ENCODE measurements at places on chromosomes 3 and 15.

DNA sequence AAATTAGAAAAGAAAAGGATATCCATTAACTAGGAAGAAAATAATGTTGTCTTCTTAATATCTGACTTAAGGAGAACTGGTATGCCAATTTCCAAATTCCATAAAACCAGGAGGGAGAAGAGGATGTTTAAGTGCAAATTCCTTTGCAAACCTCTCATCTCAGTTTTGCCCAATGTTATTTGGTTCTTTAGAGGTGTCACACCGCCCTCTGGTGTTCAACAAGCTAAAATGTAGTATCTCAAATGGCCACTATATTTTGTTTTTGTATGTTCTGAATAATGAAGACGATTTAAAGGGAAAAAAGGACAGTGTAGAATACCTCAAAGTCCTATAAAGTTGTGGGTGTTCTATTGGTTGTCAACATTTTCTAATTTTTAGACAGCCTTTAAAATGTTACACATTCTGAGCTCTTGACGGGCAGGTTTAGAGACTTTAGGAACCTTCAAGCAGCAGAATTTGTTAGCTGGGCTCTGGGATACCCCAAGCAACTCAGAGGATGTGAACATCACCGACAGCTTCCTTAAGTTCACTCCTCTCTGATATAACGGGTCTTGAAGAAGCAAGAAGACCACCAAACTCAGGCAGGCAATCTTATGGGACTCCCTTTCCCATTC, 458.3 kb downstream of the MFSD1 start:
- no peak for DNase-seq

DNA sequence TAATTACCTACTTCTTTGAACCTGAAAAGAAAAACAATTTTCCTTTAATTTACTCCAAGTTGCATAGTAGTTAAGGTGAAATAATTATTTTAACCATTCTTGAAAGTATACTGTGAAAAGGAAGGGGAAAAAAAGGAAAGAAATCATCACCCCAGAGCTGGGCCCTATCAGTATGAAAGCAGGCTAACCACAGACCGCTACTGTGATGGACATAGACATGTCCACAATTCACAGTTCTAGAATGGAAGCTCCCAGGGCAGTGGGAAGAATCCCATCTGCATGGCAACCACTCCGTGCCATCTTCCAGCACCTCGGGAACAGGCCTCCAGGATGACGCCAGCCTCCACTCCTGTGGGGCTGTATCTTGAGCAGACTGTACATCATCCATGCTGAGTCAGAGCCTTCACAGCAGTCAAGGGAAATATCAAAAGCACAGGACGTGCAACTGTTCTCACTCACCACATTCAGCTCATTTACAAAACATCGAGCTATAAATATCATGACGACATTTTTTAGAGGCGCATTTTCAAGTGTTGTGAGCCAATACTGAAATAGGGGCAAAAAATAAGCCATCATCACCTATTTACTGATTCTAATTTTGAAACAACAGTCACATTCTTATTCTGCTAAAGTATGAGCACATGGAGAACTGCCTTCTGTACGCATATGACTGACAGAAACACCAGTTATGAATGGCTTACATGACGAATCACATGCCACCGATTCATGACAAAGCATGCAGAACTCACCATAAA, 119.7 kb downstream of the SNRK start:
- DNase-seq: no peak

DNA sequence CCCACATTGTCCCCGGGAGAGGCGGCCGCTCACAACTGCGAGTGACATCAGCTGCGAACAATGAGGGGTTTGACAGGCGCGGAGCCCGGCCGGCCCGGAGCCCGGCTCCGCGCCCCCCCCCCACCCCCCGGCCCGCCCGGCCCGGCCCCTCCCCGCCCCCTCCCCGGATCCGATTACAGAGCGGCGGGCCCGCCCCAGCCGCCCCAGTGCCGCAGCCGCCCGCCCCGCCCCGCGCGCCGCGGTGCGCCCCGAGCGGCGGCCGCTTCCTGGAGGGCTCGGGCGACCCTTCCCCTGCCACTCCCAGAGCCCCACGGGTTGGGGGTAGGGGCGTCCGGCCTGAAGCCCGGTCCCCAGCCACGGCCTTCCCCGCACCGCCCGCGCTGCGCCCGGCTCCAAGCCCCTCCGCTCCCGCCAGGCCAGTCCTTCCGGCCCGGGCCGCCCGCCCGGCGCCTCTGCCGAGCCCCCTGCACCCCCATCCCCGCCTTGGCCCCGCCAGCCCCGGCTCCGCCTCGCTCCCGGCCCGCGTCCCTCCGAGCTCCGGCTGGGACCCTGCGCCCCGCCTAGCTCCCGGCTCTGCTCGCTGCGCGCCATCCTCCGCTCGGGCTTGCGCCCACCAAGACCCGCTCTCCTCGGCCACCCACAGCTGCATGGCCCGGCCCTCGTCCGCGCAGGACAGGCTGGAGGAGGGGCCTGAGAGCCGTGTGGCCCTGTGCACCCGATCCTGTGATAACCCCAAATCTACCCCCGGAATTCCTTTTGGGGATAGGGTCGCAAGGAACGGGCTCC, at the start of gene PCBP4:
Gene PCBP4 (minus strand): TSS at position 71 of the 786 bp plus-strand sequence. CDS start 6,214 bp downstream, outside the sequence.
- peak; percentile 14 for DNase-seq

DNA sequence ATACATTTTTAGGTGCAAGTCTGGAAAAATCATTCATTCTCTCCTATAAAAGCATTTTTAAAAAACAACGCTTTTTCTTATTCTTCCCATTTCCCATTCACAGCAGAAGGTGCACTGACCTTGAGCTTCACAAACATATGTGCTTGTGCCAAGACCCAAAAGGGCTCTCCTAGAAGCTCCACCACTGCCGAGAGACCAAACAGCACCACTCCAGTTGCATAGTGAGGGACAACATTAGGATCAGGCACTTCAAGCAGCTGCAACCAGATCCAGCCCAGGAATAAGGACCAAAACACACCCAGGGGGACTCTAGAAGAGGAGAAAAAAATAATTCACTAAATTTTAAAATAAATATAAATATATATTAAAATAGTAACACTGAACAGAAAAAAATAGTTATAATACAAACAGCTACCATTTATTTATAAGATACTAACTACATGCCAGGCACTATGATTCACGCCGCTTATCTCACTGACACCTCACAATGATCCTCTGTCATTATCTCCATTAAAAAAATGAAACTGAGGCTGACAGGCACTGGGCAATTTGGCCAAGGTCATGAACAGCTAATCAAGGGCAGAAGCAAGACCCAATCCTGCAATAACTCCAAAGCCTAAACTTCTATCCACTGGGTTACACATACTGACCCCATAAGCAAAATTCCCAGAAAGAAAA, 7.8 kb downstream of the RFT1 start:
- DNase-seq: no peak

DNA sequence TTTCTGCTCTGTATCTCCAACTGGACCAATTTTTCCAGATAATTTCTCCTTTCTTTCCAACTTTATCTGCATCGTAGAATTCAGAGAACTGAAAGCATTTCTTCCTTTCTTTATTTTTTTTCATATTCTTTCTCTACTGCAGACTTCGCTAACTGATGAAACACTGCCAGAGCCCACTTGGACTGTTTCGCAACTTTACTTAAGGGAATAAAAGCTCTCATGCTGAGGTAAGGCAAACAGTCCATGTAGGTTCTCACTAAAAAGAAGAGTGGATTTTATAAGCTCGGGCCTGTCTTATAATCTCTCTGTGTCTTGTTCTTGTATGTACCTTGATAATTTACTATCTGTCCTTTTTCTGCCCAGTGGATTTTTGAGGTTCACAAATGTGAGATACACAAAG, 163.5 kb downstream of the CNTN4 start:
- no peak for DNase-seq

DNA sequence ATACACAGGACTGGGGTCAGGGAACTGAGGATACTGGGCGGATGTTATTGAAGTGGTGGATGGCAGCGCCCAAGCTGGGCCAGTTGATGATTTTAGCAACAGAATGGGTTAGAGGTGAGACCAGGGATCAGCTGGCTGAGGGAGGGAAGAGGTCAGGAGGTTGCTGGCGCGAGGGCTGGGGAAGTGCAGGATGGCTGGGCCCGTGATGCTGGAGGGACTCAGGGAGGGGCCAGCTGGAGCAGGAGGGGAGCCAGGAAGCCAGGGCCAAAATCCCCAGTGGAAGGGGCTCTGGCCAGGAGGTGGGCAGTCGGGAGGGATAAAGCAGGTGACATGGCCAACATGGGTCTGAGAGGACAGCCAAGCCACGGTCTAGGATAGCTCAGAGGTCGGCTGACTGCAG, 178.0 kb downstream of the NSMCE3 start:
- no peak for DNase-seq

DNA sequence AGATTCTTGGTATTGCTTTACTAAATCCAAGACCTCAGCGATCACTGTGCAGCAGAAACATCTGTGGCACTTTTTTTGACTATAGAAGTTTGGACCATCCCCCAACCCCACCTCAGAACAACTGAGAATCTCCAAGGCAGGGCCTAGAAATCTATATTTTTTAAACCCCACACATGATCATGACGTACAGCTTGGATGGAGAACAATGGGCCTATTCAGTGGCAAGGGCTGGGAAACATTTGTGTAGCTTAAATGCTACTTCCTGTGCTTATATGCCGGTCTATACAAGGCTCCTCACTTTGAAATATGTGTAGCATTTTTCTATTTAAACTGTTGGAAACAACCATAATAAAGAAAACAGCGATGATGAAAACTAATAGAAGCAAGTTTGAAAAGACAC, 55.1 kb upstream of the SPRED1 start:
- DNase-seq: no peak

DNA sequence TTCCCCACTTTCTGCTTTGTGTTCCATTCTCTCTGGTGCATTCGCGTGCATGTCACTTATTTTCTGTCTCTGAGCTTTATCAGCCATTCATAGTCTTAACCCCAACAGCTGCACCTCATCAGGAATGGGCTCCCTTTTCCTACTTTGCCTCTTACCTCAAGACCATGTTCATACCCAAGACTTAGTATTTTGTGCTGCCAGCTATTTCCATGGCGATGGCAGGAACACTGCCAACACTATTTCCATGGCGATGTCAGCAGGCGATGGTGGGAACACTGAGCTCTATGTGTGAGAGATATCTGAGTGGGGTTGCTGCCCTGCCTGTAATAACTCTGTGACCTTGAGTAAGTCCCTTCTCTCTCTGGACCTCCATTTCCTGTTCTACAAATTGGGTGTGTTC, 5.5 kb downstream of the ZNF35 start:
- DNase-seq: no peak

DNA sequence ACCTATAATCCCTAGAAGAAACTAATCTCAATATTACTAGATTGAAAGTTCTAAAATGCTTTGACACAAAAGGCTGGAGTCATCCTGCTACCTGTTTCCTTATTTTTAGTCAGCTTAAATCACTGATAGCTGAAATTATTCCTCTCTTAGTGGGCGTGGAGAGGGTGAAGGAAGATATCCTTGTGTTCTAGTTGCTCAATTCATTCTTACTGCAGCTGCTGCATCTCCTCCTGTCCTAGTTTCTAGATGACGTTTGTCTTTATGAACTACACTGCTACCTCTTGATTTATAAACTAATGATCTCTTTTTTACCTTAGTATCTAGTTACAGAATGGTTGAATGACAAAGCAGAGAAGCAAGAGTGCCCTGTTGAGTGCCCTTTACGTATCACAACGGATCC, 50.7 kb downstream of the SETD5 start:
- no peak for DNase-seq

DNA sequence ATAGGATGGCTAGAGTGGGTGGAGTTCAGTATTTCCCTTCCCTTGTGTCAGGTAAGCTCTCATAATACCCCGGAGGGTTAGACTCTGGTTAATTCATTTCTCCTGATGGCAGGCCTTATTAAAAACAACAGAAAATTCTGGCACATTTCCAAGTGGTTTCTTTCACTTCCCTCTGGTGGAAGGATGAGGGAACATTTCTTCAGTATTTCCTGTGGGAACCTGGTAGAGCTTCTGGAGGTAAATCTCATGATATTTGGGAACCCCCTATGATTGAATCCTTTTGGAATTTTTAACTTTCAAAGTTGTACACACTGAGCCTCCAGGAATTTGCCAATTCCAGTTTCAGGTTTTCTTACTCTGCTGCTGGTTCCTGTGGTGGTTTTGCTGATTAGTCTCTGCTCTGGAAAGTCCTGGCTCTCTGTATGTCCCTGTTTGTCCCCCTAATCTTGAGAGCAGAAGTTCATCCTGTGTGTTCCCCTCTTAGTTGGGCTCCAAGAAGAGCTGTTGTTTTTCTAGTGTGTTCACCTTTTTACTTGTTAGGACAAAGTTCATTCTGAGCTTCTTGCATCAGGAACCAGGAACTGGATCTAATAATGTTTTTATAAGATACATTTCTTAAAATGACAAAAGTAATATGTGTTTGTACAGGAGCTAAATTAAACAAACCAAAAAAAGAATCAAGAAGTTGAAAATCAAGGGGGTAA, 12.1 kb downstream of the CHRNA7 start:
- no peak for DNase-seq

- DNase-seq: no peak
Observed at GRCh38 chr3:141410846-141411245, 42.5 kb downstream of the ZBTB38 start.
